ENCODE measurements at places on chromosomes 16 and 17.

- DNase-seq: no peak
These were observed 13.8 kb downstream of the AANAT start for GRCh38 chr17:76481071-76481655.

GRCh38 chr17:15303851-15304250, 37.5 kb downstream of the TEKT3 start:
- DNase-seq: no peak

DNA sequence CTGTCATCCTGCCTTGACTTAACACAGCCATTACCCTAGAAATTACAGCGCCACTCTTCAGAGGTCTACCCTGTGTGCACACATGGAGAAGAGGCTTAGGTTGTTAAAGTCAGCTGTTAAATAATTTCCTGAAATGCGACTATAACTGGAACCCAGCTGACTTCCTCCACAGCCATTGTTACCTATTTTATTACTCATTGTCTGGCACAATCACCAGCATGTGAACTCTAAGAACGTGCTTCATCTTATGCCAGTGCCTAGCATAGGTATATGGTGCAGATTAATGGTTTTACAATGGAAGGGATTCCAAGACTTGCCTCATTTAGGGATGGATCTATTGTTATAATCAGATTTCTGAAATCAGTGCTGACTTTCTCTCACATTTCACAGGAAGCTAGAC, 11.9 kb downstream of the RDM1 start:
- DNase-seq: no peak

DNA sequence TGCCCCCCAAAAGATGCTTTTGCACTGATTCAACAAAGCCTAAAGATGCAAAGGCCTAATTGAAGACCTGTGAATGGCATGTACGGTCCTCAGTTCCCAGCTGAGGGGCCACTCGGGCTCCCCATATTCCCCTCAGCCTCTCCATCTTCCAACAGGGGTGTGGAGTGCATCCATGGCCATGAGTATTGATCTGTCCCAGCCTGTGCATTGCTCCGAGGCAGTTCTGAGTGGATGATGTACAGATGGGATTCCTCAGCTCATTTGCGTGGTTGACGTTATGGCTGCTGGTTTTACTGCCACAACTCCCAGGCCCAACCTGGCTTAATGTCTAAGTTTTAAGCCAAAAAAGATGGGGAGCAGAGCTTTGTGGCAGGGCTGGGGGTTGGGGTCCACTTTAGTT, 162.7 kb upstream of the ZNF267 start:
- no peak for DNase-seq

DNA sequence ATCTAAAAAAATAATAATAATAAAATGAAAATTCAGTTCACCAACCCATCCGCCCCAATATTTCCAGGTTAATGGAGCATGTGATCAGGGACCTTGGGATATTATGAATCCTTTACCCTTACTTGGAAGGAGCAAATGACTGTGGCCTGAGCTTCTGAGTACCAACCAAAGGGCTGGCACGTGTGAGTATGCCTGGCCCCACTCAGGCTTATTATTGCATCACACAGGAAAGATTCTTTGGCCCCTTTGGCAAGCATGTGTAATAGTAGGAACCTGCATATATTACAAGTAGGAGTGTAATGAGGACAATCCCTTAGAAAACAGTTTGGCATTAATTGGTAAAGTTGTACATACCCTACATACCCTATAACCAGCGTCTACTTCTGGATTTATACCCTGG, 7.2 kb upstream of the C17orf78 start:
- no peak for DNase-seq

DNA sequence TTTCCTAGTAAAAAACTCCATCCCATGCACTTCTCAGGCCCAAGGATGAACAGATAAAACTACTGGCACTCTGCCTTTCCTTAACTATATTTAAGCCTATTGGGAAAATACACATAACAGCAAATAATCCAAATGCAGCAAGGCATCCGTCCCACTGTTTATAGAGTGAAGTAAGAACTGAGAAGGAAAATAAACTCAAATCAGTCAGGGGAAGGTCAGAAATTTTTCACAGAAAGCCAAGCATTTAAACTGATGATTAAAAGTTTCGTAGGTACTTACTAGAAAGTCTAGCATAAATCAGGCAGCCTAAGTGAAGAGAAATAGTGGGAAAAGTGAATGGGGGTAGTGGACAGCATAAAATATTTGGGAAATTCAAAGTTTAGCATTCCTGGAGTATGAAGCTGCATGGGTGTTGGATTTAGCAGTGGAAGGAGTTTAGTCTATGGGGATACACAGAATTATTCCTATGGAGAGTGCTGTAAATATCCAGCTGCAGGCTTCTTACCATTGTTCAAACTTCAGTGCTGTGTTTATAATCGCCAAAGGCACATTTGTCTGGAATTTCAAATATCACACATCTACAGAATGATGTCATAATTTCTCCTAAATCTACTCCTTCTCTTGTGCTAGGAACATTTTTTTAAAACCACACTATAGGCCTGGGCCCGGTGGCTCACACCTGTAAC, 1131.0 kb upstream of the GOT2 start:
- no peak for DNase-seq

DNA sequence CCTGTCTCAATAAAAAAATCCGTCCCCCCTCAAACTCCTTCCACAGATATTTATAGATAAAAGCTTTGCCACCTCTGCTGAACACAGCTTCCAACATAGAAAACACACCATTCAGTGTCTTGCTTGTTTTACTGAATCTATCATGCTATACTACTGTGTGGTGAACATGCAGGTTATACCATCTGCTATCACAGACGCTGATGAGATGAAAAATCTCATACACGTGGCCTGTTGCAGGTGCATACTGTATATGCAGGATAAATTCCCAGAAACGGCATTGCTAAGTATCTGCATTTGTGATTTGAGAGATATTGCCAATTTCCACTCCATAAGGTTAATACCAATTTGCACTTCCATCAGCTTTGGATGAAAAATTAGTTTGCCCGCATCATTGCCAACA, 30.4 kb upstream of the IL34 start:
- no peak for DNase-seq

GRCh38 chr17:46782250-46782953, 36.1 kb downstream of the WNT3 start:
- no peak for DNase-seq

DNA sequence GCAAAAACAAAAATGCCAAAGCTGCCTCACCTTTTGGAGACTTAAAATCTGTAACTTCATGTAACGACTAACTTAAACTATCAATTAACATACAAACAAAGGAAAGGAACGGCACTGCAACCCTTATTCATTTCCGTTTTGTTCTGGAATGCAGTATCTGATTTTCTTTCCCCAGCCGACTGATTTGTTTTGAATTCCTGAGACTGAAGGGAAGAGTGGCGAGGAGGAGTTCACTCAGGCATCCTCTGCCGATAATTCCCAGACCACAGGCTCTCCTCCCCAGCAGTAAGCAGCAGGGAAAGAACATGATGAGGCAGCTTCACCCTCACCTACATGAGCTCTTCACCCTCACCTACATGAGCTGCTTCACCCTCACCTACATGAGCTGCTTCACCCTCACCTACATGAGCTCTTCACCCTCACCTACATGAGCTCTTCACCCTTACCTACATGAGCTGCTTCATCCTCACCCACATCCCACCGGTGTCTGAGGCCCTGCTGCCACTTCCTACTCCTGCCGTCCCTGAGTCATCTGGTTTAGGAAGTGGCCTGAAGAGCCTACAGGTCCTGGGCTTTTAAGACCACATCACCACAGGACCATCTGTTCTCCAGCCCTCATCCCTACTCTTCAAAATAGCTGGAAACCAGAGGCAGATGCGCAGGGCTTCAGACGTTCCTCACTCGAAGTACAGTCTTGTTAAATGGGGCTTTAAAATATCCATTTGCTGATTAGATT, 168.0 kb upstream of the RPH3AL start:
- peak; percentile 75 for DNase-seq

DNA sequence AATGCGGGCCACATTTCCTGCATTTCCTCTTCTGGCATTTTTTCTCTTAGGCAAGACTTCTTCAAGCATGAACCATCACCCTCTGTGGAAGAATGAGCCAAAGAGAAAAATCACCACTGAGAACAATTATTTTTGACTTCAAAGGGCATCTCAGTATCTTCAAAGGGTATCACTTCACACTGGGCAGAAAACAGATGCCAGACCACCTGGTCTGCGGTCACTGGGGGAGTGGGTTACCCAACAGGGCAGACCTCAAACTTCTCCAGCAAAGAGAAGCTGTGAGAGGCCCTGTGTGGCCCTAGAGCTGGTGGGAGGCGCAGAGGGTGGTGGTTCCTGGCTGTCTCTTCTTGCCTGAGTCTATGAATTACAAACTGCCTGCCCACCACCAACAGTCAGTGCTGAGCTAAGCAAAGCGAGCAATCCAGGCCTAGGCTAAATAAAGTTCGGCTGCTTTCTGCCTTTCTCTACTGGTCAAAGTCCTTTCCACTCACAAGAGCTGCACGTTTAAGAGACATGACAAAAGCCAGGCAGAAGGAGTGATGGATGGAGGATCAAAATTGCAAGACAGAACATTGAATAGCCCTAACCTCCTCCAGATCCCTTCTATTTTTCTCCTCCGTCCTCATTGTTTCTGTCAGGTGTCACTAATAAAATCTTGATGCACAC, 602.7 kb upstream of the CDH5 start:
- no peak for DNase-seq

DNA sequence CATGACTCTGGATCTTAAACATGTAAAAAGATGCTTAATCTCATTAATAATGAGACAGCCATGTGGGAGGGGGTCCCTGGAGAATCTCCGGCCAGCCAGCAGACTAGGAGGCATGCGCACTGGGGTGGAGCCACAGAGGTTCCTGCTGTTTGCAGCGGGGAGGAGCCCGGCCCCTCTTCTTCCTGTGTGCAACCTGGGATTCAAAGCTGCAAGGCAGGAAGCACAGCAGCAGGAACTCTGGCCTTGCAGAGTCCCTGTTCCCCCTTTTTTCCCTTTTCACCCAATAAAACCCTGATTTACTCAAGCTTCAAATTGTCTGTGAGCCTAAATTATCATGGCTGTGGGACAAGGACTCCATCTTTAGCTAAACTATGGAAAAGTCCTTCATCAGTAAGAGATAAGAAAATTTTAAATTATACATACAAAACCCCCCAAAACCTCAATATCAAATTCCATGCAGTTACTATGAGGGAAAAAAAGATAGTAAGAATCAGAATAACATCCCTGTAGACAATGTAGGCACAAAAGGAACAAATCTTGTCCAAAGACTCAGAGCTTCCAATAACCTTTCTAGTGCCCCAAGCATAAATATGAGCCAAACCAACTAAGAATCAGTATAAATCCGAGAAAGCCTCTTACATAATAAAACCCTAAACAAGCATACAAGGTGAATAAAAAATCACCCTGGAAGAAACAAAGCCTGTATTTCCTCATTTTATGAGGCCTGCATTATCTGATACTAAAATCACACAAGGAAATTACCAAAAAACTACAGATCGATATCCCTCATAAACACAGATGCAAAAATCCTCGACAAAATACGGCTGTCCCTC, 12.1 kb downstream of the CFDP1 start:
- DNase-seq: no peak

DNA sequence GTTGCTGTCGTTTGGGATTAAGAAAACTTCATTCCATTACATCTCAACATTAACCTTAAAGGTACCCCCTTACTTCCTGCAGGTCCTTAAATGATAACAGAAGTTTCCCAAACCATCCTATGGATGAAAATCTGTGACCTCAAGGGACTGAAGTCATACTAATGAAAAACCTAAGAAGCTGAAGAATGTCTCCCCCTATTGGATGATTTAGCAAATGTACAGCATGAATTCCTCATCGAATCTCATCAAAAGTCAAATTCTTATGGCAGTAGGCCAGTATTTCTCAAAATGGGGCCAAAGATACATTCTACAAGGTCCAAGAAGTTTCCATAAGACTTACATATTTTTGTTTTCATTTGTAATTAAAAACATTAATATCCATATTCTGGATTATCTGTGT, 13.5 kb downstream of the SCO1 start:
- no peak for DNase-seq

DNA sequence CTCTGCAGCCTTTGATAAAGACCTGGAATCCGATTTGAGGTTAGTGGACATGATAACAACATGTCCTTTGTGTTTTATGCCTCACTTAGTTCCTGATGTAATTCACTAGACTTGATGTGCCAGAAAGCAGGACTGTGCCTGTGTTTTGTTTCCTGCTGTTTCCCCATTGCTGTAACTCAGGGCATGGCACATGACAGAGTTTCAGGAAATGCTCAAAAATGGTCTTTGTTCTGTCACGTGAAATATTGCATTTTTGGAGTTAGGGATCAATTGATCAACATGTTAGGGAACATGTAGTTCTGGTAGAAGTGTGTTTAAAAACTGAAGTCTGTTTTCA, 32.8 kb downstream of the DHX38 start:
- DNase-seq: no peak

DNA sequence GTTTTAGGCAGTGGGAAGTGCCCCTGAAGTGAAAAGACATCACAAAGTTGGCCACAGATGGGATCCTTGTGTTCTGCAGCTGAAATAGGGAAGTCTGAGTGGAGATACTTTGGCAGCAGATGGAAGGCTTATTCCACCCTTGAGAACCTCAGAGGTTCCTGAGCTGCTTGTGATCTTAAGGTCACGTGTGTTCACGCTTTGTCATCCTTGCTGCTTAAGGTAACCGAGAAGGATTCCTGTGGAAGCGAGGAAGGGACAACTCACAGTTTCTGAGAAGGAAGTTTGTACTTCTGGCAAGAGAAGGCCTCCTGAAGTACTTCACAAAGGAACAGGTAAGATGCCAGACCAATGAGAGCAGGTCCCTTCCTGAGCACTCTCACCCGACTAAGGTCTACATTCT, 12.2 kb downstream of the ADAP2 start:
- DNase-seq: no peak

DNA sequence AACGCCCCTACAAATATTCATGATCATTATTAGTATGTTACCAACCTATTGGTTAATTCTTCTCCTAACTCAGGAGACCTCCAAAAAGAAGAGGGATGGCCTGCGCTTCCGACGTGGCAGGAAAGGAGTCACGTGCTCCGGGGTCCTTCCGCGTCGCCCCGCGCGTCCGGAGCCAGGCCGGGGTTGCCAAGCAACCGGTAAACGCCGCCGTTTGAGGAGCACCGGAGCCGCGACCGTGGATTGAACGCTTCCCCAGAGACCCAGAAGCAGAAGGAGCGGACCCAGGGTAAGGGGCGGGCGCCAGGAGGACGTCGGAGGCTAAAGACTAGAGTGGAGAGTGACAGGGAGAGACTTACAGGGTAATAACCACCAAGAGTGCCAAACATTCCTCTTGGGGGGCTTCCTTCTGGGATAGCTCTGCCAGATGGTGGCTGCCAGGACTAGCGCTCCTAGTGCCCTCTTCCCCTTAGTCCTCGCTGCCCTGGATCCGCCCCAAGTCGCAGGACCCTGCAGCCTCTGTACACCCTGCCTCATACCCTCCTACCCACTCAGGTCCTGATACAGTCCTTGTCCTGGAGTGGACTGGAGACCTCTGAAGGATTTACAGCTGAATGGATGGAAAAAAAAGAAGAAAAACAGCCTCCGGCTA, at the start of gene DNAI2:
DNAI2 (plus strand) TSS at position 175 of the 649 bp plus-strand sequence. CDS start 7,584 bp downstream, outside the sequence.
- DNase-seq: no peak

- no peak for DNase-seq
These were observed 72.0 kb downstream of the ZFHX3 start for GRCh38 chr16:72975809-72976437.

Measured in NCI-H1694 (cell line).